ENCODE measurements at places on chromosomes 12 and 14.

- DNase-seq = peak; percentile 71
Observed at GRCh38 chr12:109462868-109463692, 14.0 kb downstream of the KCTD10 start.

GRCh38 chr12:54546511-54546910, 2.9 kb upstream of the PDE1B start:
- no peak for DNase-seq

DNA sequence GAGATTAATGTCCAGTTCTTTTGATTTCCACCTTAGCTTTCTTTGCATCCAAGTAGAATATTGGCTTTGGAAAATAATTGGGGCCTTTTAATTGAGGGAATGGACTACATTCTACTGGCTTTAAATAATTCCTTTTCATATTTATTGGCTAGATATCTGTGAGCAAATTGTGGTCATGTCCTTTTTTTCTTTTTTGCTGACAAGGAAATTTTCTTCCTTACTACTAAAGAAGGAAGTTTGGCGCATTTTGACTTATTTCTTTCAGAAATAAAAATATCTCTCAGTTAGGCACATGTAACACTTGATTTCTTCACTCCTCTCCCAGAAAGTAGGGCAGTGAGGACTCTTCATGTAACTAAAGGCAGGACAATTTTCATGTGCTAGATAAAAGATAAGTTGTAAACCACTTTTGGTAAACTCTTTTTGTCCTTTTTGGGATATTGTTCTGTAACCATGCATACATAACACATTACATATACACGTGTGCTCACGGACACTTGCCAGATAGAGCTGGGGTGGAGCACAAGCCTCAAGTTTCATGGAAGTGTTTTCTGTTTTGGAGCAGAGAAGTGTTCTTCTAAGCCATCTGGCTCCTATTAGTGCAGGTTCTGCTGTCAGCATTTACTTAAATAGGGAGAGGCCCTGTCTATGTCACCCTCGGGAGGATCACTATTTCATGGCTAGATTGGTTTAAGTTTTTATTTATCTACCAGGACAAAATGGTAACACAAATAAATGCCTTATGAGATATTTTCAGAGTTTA, 85.1 kb upstream of the LRIG3 start:
- no peak for DNase-seq

DNA sequence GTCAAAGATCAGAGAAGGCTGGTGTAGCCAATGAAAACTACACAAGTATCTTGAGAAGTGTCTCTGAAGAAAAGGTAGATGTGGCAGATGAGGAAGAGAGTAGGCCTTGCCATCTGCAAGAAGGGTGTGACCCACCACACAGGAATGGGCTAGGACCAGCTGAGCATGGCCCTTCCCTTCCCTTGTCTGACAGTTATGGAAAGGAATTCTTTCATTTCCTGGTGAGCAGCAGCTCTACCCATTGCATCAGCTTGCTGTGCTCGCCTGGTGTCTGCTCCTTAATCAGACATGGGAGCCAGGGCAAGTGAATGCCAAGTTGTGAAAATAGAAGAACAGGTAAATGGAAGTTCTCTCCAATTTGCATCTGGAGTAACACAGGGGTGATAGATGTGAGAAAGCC, 145.2 kb upstream of the KRR1 start:
- no peak for DNase-seq

DNA sequence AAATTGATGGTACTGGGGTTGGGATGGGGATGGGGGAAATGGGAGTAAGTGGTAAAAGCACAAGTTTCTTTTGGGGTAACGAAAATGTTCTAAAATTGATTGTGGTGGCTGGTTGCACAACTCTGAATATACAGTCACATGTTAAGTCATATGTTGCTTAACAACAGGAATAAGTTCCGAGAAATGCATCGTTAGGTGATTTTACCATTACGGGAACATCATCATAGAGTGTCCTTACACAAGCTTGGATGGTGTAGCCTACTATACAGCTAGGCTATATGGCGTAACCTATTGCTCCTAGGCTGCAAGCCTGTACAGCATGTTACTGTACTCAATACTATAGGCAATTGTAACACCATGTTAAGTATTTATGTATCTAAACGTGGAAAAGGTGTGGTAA, 31.0 kb downstream of the ITGA7 start:
- no peak for DNase-seq

DNA sequence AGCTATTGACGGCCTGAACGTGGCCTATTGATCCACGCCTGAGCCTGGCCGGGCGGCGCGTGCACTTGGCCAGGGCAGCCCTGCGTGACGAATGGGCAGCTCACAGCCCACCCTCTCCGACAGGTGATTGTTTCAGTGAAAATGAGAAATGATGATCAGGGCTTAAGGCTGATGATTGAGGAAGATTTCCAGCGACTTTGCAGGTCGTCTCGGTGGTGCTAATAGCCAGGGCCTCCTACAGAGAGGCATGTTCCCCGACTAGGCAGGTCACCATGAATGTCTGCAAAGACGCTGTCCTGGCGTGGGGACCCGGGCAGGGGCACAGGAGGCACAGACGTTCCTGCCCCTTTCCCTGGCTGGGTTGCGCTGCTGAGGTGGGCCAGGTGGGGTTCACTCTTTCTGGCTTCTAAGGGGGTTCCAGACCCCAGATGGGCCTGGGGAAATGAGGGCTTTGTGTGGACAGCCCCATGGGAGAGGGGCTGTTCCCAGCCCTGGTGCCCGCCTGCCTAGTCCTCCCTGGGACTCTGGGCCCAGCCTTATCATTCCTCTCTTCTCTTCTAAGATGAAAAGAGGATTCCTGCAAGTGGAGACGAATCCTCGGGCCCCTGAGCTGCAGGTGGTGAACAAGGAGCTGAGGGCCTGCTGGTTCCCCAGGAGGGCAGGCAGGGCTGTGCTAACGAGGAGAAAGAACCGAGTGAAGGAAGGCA, 157.4 kb downstream of the KIF26A start:
- DNase-seq = no peak

DNA sequence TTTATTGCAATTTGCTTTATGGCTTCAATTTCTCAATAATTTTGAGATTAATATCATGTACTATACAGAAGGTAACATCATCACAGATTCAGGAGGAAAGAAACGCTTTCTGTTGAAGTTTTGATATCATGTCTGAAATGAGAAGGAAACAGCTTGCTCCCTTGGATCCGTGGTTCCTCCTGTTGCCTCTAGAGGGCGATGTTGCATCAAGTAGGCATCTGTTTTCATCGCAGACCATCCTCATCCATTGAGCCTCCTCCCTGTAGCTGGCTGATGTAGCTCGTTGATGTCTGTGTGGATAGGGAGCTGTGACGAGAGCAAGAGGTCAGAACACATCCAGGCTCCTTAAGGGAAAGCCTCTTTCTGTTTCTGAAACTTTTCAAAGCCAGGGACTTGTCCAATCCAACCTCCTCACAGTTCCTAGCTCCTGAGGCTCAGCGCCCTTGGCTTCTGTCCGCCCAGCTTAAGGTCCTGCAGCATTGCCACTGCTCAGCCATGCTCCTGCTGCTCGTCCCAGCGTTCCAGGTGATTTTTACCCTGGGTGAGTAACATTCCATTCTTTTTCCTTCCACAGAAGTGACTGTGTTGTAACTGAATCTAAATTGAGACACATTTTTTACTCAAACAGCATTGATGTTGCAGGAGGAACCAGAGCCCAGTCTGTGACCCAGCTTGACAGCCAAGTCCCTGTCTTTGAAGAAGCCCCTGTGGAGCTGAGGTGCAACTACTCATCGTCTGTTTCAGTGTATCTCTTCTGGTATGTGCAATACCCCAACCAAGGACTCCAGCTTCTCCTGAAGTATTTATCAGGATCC, 304.8 kb upstream of the OR4E1 start:
- DNase-seq = no peak

- DNase-seq = no peak
Observed at GRCh38 chr12:15754233-15754632, 35.0 kb downstream of the EPS8 start.

GRCh38 chr14:31828946-31829868, 247.9 kb upstream of the ARHGAP5 start:
- no peak for DNase-seq

GRCh38 chr12:22593864-22594263, 31.1 kb upstream of the ETNK1 start:
- no peak for DNase-seq

DNA sequence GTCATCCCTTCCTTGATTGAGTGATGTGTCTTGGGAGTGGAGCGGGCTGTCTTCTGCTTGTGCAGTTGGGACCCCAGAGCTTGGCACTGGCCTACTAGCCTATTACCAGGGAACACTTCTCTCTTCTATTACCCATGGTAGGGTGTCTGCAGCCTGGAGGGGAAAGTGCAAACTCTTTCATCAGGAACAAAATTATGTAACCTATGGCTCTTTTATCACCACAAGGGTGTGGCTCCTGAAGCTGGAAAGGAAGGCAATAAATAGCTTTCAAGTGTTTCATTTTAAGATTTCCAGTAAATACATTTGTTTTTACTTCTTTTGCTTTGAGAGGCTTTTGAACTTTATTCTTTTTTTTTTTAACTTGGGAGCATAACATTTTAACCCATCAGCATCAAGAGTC, 349.7 kb upstream of the FAR2 start:
- DNase-seq = no peak

- DNase-seq = no peak
Observed at GRCh38 chr14:104816616-104816884, 15.6 kb downstream of the ZBTB42 start.

DNA sequence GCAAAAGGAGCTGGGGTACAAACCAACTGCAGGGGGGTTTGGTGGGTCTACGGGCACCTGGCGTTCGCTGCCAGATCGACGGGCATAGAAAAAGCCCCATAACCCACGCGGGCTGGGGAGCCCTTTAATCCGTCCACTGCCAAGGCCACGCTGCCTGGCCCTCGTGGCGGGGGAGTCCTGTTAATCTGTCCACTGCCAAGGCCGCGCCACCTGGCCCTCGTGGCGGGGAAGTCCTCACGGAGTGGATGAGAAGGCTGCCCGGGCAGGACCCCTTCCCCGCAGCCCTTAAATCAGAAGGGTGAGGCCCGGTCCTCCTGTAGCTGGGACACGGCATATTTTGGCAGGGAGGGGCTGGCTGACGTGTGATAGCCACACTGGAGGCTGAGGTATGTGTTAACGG, 86.1 kb downstream of the NOC4L start:
- no peak for DNase-seq
